Thoracic aorta (tissue), 2 donors: ENCODE measurements at places on chromosomes 12 and 14.

- DNase-seq: no peak
Measured at GRCh38 chr12:43151441-43151981, 400.5 kb downstream of the ADAMTS20 start.

DNA sequence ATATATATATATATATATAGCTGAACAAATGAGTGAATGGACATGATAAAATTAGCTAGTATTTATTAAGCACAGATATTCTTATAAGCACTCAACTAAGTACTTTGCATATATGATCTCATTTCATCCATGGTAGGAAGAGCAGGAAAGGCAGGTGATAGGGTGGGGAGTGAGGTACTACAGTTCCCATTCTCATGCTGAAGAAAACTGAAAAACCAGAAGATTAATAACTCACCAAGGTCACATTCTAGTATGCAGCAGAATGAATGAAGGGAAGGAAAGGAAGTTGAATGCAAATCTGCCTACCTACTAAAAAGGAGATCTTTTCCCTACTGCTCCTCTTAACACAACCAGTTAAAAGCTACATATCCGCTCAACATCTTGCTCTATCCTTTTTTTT is 298.1 kb upstream of the TMPO start:
- DNase-seq: no peak

DNA sequence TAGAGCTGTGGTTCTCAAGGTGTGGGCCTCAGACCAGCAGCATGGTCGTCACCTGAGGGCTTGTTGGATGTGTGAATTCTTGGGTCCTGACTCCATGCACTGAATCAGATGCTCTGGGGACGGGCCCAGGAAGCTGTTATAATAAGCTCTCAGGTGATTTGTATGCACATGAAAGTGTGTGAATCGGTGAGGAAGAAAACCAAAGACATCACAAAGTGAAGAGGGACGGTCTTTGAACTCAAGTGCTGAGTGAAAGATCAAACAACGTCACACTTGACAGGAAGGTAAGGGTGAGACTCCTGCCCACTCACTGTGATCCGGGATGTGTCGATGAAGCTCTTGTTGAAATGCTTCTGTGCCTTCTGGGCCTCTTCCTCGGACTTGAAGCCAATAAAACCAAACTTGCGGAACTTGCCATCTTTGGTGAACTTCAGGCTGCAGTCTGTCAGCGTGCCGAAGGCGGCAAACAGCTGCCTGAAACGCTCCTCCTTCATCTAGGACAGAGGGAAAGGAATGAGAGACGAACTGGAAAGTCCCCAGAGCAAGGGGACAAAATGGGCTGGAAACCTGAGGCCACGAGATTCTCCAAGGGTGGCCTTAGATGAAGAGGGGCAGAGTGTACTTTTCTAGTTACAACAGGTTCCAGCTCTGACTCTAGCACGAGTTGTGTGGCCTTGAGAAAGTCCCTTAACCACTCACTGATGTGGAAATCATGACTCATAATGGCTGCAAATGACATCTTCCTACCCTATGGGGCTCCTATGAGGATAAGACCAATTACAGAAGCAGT is 4.0 kb downstream of the RBM19 start:
- DNase-seq: no peak

- no peak for DNase-seq
Measured at GRCh38 chr12:128004383-128004938, 262.5 kb upstream of the TMEM132C start.

DNA sequence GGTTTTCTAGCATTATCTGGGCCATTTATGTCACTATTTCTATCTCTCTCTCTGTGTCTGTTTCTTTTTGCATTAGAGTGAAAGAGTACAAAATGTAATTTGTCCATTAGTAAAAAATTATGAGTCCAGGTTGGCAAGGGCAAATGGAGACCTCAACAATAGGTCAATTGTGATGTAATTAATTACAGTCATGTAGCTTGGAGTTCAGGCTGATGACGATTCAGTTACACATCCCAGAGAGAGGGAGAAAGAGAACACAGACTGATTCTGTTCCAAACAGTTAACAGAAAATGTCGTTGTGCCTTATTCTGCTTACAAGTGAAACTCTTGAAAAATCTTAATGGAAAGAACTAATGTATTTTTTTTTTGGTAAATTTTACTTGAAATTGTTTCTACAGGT is 83.3 kb downstream of the ATXN7L3B start:
- DNase-seq: no peak

- no peak for DNase-seq
Measured at GRCh38 chr14:27367345-27367744, 769.5 kb upstream of the NOVA1 start.

DNA sequence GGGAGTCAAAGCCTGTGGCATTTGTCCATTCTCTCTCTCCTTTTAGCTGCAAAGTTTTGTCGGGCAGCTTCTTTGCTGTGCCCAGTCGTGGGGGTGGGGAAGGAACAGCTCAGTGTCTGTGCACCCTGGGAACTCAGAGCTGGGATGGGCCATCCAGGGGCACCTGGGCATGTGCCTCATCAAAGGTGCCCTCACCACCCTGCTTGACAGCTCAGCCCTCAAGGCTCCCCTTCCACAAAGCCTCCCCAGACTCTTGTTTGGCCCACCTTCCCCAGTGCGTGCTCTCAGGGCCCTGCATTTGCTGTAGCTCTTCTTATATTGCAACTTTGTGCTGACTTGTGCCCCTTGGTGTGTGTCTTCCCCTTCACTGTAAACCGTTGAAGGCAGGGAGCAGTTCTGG is 112.6 kb downstream of the ESRRB start:
- DNase-seq: no peak

- no peak for DNase-seq
Measured at GRCh38 chr12:74441872-74442271, 95.8 kb upstream of the ATXN7L3B start.

GRCh38 chr12:7709969-7710675 is 1.1 kb upstream of the DPPA3 start:
- no peak for DNase-seq

GRCh38 chr14:92952481-92953298 is 29.7 kb downstream of the CHGA start:
- DNase-seq: no peak

DNA sequence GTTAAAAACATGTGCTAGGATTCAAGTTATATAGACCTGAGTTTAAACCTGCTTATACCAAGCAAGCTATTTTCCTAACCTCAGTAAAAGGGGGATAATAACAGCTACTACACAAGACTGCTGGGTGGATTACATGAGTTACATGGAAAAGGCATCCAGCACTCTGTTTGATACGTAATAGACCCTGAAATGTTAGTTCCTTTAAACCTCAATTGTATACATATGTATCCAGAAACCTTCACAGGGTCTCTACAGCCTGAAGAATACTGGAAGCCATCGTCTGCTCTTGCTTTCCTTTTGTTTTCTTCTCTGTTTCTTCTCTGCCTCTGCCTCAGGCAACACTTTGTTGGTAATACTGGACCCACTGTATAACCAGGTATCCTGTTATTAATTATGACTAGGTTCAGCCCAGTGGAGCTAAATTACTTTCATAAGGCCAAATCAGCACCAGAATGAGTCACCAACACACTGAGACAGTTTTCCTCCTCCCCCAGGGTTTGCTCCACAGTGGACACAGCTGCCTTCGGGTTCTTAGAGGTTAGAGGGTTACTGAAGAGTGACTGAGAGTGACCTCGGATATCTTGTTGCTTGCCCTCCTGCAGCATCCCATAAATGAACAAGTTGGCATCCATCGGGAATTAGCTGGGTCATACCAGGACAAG is 127.1 kb downstream of the CAPZA3 start:
- DNase-seq: no peak

DNA sequence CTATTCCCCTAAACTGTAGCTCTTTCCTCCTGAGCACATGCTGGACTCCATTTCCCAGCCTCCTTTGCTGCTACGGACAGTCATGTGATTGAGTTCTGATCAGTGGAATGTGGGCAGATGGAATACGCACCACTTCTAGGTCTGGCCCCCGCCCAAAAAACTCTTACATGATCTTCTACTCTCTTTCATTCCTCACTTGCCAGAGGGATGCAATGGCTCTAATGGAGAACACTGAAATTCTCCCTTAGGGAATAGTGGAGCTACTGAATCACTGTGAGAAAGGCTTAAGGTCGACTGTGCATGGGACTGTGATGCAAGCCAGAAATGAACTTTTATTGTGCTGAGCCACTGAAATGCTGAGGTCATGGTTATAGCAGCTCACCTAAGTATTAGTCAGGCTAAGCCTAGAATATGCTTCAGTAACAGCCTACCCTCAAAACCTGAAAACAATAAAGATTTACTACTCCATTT is 13.0 kb upstream of the TMED2 start:
- DNase-seq: no peak

GRCh38 chr12:108884116-108885012 is 4.5 kb downstream of the DAO start:
- no peak for DNase-seq

DNA sequence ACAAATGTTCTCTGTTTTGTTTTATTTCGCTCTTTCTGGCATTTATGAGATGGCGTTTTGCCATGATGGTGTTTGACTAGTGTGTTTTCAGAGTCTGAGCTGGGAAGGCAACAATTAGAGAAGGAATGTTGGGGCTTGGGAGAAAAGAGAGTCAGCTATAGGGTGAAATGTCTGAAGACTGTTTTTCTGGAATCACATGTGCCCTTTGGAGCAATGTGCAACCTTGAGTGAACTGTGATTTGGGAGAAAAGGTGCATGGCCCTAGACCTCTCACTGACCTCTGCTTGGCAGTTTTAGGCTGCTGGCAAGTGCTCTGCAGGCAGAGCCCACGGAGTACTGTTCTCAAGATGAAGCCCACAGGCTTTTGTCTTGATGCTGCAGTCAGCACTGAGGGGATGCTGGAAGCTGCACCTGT is 379.9 kb upstream of the PDE3A start:
- no peak for DNase-seq

DNA sequence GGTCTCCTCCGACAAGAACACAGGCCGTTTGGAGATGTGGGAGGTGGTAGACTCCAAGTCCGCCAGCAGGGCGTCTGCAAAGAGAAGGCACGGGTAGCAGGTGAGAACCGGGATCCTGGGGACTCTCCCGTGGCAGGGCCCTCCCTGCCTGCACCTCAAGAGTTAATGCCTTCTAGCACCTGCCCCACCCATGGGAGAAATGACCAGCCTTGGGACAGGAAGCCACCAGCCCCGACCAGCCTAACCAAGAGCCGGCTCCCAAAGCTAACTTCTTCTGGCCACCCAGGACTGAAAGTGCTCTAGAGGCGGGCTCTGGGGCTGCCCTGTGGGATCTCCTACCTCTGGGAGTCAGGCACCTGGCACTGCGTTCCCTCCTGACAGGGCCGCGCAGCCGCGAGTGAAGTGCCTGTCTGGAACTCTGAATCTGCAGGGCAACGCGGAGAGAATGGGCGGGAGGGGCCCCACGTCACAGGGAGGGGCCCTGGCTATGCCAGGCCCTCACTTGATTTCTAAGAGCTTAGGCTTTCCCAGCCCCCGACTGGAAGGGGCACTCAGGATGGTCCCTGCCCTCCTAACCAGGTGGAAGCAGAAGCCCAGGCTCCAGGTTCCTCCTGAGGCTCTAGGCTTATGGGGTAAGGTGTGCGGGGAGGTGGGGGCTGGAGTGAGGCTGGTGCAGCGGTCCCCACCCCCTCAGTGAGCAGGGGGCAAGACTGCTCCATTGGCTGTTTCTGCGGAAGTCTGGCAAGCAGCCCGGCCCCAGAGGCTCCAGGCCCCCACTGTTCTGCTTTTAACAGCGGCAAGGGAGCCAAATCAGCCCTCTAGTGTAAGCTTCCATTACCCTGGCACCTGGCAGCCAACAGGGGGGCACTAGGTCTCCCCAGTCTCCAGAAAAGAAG is 23.6 kb upstream of the RPLP0 start:
- no peak for DNase-seq

DNA sequence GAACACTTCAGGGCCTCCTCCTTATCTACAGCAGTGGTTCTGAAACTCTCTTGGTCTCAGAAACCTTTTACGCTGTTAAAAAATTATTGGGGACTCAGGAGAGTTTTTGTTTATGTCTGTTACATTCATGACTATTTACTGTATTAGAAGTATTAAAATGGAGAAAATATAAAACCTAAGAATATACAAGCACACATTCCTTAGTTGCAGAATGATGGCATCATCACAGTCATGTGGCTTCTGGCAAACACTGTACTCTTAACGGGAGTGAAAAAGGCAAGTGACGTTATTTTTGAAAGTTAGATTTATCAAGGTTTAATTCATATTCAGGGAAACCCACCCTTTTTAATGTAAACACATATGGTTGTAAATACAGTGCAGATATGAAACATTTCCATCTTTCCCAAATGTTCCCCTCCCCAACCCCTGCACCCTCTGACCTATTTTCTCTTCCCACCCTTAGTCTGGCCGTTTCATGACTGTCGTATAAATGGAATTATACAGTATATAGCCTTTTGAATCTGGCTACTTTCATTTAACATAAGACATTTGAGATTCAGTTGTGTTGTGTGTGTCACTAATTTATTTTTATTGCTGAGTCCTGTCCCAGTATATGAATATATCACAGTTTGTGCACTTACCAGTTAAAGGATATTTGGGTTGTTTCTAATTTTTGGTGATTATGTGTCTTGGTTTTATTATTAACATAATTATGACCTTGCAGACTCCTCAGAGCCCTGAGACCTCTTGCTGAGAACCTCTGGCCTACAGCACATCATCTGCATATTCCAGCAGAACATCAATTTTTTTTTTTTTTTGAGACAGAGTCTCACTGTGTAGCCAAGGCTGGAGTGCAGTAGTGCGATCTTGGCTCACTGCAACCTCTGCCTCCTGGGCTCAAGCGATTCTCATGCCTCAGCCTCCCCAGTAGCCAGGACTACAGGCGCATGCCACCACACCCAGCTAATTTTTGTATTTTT is 457.0 kb downstream of the PCNX1 start:
- no peak for DNase-seq

GRCh38 chr14:59919570-59920377 is at the start of gene LRRC9:
LRRC9 (plus strand) TSS chr14:59920144.
- no peak for DNase-seq

- DNase-seq: no peak
Measured at GRCh38 chr12:81543621-81544139, 215.5 kb downstream of the PPFIA2 start.

DNA sequence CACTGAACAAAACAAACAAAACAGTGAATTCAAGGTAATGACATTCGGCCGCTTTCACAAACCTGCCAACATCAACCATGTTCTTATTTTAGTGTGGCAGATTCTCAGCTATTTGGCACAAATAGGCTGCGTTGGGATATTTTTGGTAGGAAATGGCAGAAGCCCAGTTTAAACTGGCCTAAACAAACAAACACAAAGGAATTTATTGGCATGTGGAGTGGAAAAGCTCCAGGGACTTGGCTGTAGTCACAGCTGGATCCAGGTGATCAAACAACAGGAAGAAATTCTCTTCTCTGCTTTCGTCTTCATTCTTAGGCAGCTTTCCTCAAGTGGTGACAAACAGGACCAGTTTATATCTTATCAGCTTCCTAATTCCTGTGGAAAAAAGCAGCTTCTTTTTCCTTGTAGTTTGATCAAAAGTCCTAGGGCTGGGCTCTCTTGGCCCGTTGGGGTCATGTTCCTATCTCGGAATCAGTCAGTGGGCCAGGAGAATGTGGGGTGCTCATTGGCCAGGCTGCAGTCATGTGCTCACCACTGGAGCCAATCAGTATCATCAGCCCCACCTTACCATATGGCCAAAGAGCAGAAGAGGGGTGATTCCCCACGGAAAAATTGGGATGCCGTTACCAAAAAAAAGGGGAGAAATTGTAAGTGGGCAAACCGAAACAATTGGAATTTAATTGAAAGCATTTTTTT is 22.6 kb downstream of the C12orf75 start:
- no peak for DNase-seq
